NCI-H1930 (cell line): ENCODE measurements at places on chromosomes 16 and 17.

GRCh38 chr16:24847358-24847664 is 1.5 kb downstream of the SLC5A11 start:
- DNase-seq, result no peak

DNA sequence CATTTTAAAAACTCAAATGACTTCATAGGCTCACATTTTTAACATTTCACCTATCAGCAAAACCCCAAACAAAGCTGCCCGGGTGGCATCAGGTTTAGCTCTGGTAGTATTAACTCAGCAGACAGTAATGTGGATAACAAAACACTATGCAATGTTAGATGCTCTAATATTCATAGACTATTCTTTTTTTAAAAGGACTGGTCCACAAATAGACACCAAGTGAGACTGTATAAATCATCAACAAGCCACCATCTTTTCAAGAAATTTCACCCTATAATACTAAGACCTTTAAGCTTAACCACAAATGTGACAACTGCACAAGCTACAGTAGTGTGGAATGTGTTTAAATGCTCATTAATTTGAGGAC is 20.2 kb downstream of the SNN start:
- no peak for DNase-seq

DNA sequence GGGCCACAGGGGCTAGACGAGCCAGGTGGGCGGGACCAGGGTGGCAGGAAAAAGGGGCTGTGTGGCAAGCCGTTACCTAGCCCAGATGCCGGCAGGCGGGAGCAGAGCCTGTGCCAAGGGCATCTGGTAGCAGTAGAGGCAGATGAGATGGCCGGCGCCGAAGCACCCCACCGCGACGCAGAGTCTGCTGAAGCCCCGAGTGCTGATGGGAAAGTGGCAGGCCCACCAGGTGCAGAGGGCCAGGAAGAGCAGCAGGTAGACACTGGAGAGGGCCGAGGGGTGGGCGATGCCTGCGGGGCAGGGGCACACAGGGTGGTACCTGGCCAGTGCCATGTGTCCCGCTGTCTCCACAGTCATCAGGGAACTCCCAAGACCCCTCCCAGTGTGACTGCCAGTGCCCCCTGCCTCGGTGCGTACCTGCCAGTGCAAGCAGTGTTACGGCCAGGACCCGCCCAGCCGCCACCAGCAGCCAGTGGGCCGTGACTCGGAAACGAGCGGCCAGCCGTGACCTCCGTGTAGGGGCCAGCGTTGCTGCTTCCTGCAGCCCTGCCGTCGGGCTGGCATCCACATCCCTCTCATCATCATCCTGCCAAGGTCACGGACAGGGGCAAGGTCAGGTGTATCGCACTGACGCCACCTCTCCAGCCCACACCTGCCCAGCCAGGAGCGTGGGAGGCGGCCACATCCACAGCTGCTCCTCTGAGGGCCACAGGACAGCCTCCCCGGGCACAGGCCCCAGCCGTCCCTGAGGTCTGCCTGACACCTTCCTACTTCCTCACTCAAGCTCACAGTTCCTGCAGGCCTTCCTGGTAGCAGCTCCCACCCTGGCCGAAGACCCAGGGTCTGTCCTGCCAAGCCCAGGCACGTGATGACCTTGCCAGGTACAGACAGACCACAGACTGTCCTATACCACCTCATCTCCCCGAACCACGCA is 32.1 kb downstream of the CTU2 start:
- no peak for DNase-seq

DNA sequence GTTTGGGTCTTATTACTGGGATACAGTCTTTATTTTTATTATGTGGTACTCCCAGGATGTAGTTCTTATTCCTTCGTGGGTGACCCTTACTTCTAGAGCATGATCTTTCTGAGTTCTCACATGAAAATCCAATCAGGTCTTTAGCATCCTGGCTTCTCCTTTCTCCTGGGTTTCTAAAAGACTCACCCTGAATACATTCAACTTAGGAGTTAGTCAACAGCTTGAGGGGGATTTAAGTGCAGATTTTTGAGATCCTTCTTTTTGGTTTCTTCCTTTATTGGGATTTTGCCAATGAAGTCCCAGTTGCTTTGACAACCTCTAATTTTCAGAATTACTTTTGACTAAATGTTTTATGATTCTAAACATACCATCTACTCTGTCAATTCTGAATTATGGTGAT is 68.2 kb downstream of the SIAH1 start:
- DNase-seq, result no peak

- no peak for DNase-seq
Measured at GRCh38 chr17:21214777-21215541, 998 bp upstream of the TMEM11 start.

GRCh38 chr17:66543526-66543925 is 241.1 kb downstream of the PRKCA start:
- no peak for DNase-seq

- no peak for DNase-seq
Measured at GRCh38 chr17:15350777-15351477, 9.5 kb upstream of the TEKT3 start.

GRCh38 chr16:84511831-84512230 is 7.4 kb upstream of the MEAK7 start:
- DNase-seq, result no peak
